Fibroblast of lung (primary cell): ENCODE measurements at places on chromosomes 7 and 10.

GRCh38 chr10:92452313-92452712 lies 121.6 kb downstream of the IDE start:
- DNase-seq, result no peak

GRCh38 chr7:28107960-28108359 lies 72.6 kb downstream of the JAZF1 start:
- no peak for DNase-seq

DNA sequence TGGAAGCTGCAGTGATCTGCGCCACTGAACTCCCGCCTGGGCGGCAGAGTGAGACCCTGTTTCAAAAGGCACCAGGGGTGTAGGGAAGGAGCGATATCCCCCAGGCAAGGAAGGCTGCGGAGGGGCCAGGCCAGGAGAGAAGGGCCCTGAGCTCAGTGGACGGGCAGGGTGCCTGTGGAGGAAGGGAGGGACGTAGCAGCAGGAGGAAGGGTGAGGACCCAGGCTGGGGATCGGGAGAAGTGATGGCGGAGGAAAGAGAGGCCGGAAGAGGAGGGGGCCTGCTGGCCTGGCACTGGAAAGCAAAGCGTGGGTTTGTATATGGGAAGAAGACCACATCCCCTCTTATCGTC lies 45.6 kb downstream of the ALOX5 start:
- DNase-seq, result peak; percentile 5

DNA sequence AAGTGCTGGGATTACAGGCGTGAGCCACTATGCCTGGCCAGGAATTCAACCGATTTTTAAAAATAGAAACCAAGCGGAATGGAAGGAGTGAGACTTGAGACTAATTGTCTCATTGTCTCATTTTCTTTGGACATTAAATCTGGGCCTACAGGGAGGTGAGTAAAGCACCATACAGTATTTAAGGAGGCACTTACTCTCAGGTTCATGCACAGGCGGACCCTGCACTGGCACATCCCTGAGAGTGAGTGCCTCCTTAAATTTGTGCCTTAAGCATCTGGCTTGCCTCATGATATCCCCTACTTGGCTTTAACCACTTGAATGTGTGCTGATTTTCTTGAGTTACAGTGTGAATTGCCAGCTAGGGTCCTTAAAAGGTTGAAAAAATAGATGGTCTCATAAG lies 10.6 kb downstream of the UBE3C start:
- DNase-seq, result no peak

- peak; percentile 17 for DNase-seq
These were observed 5.2 kb downstream of the CLIP2 start for GRCh38 chr7:74294191-74294998.

GRCh38 chr10:6314620-6315205 lies 112.0 kb downstream of the PFKFB3 start:
- DNase-seq, result no peak

DNA sequence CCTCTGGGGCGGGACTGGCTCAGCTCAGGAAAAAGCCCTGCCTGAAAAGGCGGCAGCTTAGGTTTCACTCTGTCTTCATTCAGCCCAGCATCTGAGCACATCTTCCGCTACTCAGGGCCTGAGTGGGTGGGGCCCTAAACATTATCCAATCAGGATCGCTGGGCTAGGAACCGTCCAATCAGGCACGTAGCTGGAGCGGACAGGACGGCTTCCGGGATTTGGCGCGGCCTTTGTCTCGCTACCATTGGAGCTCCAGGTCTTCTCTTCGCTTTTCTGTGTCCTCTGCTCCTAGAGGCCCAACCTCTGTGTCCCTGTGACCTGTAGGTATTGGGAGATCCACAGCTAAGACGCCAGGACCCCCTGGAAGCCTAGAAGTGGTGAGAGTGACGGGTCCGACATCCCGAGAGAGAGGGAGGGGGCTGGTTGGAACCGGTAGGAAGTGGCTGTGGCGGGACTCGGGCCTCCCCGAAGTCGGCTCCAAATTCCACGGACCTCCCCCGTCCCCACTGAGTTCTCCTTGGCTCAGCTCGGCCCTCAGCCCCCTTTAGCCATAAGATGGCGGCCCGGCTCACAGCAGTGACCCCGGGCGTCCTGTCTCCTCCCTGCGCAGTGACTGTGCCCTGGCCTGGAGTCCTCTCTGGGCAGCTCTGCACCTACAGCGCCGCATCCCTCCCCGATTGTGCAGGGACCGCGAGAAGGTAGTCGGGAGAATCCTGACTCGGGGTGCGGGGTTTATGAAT lies 99.1 kb downstream of the ZNF680 start:
- peak; percentile 70 for DNase-seq

GRCh38 chr10:31623466-31623865 lies 304.4 kb downstream of the ZEB1 start:
- DNase-seq, result no peak

DNA sequence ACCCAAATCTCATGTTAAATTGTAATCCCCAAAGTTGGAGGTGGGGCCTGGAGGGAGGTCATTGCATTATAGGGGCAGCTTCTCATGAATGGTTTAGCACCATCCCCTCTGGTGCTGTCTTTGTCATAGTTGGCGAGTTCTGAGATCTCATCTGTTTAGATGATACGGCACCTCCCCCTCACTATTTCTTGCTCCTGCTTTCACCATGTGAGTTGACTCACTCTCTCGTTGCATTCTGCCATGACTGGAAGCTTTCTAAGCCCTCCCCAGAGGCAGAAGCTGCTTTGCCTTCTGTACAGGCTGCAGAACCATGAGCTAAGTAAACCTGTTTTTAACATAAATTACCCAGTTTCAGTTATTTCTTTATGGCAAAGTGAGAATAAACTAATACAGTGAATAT lies 18.9 kb upstream of the ZNF138 start:
- no peak for DNase-seq

DNA sequence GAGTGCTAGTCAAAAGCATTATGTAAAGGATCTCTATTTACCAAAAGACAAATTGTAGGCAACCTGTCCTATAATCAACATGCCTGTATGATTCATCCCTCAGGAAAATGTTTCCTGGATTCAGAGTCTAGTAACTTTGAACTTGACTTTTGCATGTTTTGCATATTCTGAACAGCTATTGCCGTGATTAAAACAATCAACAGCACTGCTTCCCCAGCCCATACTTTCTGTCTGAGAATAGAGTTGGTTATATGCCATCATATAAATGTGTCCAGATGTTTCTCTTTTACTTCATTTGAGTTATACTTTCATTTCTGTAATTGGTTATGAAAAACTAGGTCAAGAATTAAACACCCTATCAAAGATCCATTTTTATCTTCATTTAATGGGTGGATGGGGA lies 83.5 kb downstream of the ZMYND11 start:
- DNase-seq, result peak; percentile 41

GRCh38 chr10:82394122-82394521 lies 519.1 kb downstream of the NRG3 start:
- no peak for DNase-seq

GRCh38 chr10:75395066-75395931 lies 6.3 kb downstream of the ZNF503 start:
- peak; percentile 42 for DNase-seq

DNA sequence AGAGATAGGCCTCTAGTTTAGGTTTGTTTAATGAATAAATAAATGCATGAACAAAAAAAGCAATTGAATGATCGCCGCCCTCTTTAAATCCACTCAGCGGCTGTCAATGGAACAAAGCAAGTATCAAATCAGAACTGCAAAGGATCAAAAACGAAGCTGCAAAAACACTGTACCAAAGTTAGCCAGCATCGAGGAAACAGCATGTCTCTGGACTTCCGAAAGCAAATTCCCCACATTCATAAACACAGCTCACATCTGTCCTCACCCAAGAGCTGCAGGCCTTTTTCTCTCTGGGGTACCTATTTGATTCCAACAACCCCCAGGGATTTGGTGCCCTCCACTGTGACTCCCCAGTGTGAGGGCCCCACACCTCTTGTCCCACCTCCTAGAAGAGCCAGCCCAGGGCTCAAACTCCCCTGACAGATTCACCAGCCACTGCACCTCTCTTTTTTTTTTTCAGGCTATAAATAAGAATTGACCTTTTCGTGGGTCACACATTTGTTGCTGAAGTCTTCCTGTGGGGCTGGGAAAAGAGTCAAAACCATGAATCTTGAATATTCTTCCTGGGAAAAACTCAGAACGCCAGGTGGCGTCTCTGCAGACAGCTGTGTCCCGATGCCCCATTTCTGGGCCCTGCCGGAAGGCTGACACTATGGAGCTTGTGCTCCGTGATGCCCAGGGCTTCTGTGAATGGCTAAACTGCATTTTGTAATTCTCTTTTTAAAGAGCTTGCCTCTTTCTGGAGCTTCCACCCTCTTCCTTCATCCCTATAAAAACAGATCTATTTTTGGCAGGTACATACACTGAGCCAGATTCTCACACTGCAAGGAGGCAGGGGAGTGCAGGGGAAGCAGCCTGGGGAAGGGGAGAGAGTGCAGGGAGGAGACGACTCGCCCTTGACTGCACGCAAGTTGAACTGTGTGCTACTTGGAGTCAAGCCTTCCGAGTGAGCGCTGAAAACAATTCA lies 51.7 kb downstream of the HSPA12A start:
- peak; percentile 39 for DNase-seq

- DNase-seq, result peak; percentile 62
These were observed 130.5 kb downstream of the CDK14 start for GRCh38 chr7:90726623-90727022.

GRCh38 chr10:48309711-48310226 lies 3.3 kb downstream of the MAPK8 start:
- peak; percentile 21 for DNase-seq

DNA sequence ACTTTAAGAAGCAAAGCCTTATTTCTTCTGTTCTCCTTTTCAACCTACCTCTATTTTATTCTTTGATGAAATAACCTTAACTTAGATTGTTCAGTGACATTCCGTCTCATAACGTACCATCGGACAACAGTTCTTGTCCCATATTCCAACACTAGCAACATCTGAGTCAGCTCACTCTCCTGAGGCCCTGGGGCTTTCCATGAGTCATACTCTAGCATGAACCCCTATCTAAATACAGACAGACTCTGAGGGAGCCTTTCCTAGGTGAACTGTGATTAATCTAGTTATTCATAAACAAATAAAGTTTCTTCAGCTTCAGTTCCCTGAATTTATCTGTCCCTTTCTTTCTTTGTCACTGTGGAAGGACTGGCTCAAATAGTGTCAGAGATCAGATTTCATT lies 168.7 kb upstream of the LYZL1 start:
- peak; percentile 53 for DNase-seq

- peak; percentile 32 for DNase-seq
These were observed 57.5 kb upstream of the MGAM2 start for GRCh38 chr7:142053988-142054387.

- DNase-seq, result no peak
These were observed 87.4 kb downstream of the BUB3 start for GRCh38 chr10:123241391-123242141.

- DNase-seq, result no peak
These were observed 10.8 kb downstream of the ADAMTS14 start for GRCh38 chr10:70682920-70683600.

DNA sequence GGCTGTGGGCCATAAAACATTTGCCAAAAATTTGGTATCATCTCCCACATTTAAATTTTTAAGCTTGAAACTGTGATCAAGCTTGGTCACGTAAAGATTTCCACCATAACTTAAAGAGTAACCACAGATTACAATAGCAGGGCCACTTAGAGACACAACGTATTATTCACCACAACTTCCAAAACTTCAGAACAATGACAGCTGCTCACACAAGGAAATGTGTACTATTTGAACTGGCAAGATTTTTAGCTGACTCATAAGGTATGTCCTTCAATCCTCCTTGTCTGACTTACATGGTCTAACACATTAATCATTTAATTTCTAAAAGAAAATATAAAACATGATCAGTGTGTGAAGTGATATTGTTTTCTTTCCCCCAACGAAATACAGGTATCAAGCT lies 234.5 kb downstream of the PARD3 start:
- DNase-seq, result peak; percentile 92

DNA sequence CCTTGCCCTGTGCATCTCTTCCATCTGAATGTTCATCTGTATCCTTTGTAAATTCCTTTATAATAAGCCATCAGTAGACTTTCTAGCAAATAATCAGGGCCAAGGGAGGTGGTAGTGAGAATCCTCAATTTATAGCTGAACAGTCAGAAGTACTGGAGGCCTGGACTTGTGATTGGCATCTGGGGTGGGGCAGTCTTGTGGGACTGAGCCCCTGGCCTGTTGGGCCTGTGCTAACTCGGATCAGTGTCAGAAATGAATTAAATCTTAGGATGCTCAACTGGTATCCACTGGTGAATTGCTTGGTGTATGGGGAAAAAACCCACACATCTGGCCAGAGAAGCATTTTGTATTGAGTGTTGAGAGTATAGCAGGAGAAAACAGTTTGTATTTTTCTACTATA lies 481.8 kb downstream of the GLRX3 start:
- DNase-seq, result no peak

DNA sequence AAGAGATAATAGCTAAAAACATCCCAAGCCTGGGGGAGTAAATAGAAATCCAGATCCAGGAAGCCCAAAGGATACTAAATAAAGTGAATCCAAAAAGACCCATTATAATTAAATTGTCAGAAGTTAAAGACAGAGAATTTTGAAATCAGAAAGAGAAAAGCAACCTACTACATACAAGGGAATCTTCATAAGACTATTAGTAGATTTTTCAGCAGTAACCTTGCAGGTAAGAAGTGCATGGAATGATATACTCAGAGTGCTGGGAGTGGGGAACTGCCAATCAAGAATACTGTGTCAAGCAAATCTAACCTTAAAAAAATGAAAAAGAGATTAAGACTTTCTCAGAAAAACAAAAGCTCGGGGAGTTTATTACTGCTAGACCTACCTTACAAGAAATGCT lies 13.2 kb upstream of the GIMAP1 start:
- no peak for DNase-seq

- peak; percentile 92 for DNase-seq
These were observed 185.7 kb upstream of the ADO start for GRCh38 chr10:62618576-62619412.

DNA sequence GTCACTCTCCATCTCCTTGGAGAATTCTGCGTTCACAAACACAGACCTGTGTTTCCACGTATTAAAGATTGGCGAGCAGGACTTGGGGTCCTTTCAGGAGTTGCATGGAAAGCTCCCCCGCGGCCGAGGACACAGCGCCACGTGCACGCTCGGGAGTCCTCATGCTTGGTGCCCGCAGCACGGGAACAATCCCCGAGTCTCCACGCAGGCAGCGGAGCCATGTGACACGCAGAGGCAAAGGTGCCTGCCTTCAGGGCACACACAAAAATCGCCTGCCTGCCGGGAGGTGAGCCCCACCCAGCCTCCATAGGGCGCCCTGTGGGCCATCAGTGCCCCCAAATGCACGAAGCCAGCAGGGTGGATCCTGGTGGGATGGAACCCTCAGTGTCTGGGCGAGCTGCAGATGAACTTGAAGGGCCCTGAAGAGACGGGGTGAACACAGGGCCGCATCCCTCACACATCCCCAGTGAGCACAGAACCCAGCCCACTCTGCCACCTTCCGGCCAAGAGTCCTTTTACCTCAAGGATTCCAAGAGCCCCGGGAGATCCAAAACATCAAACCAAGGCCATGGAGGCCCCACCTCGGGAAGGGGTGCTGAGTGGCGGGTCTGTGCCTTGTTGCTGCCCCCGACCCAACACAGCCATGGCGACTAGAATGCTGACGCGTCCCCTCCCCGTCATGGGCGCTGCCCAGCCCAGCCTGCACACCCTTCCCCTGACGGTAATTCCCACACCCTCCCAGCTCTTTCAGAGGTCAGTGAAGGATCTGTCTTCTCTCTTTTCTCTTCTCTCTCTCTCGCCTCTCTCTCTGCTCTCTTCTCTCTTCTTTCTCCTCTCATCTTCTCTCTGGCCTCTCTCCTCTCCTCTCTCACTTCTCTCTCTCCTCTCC lies 55.9 kb downstream of the CFAP46 start:
- DNase-seq, result no peak

- peak; percentile 44 for DNase-seq
These were observed 14.2 kb upstream of the FRMPD2 start for GRCh38 chr10:48288661-48289060.
